ENCODE measurements at places on chromosomes 3 and 15.

- DNase-seq: no peak
These were observed 22.8 kb upstream of the TM2D3 start for GRCh38 chr15:101675015-101675414.

DNA sequence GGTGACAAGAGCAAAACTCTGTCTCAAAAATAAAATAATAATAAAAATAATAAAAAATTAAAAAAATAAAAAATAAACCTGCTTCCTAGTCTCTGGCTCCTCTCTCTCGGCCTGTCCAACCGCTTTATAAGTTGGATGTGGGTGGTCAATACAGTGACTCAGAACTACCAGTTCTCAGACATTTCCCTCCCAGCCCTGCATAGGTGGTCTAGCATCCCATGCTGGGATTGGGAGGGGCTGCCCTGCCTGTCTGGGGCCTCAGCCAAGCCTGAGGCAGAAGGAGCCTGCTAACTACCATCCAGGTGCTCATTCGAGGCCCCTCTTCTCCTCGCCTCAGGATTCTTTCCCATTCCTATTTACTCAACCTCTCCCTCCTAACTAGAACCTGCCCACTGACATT is 33.3 kb upstream of the BLM start:
- no peak for DNase-seq

GRCh38 chr3:33624756-33625155 is 93.3 kb downstream of the CLASP2 start:
- no peak for DNase-seq

DNA sequence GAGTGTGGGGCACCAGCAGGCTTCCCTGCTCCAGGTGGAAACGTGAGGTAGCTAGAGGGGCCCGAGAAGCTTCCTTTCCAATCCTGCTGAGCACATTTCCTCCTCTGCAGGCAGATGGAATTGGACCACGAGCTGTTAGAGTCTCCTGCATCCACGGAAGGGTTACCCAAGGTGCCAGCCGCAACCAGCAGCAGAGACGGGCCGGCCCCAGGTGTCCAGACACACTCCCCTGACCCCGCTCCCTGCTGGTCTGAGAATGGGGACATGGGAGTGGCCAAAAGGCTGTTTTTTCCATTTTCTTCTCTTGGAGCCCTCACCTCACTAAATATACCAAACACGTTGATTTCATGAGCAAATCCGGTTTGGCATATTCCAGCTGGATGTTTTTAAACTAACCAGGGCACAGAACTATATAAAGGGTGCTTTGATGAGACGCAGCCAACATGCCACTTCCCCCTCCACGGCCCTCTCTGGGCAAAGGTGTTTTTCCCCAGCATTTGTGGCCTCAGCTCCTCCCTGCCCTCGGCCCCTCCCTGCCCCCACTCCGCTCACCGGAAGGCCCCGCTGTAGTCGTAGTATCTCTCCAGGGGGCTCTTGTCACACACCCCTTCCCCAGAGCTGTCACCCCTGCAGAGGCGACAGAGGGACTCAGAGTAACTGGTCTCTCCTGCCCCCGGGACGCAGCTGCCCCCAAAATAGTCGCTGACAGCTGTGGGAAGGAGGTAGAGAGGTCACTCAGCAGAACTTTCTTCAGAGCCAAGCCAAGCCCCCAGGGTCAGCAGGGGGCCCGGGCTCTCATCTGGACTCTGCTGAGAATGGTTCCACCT is 7.0 kb downstream of the MELTF start:
- no peak for DNase-seq

GRCh38 chr3:52531860-52532516 is 1.7 kb downstream of the NT5DC2 start:
- DNase-seq: no peak

DNA sequence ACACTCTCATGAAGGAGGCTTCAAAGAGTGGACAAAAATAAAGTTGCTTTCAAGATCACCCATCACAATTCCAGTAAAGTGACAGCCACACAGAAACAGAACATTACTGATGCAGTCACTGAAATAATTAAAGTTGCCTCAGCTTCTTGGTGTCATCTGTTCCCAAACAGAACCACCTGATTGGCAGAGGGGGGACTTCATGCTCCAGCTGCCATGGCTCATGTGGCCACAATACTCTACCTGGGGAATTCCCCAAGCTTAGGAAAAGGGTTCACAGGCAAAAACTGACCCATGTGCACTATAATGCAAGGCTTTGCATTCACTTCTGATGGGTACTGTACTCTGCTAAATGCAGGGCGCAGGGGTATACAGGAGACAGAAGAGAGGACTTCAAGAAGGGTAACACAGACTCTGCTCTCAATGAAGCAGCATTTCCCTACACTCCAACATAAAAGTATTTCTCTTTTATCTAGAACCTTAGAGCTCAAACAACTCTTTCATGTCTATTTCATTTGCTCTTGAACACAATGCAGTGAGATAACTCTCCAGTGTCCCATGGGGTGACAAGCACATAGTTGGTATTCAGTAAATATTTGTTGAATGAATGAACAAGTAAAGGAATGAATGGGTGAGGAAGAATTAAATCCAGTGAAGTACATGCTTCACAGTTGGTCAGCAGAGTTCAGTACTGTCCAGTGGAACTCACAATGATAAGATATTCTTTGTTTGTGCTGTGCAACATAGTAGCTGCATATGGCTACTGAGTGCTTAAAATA is 8.6 kb upstream of the CTNNB1 start:
- DNase-seq: no peak

DNA sequence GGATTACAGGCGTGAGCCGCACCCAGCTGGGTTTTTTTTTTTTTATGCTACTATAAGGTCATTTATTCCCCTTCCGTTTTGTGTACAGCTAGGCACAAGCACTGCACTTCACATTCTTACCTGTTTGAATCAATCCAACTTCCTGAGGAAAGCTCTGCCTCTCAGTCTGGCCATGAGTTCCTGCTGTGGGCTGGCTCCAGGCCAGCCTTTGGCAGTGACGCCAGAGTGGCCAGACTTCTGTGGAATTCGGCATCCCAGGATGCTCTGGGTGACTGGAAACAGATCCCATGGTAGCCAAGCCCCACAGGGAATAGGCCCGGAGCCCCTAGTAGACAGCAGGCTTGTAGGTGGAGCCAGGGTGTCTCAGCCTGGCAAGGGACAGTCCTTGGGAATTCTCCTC is 21.5 kb upstream of the TIMP4 start:
- no peak for DNase-seq

DNA sequence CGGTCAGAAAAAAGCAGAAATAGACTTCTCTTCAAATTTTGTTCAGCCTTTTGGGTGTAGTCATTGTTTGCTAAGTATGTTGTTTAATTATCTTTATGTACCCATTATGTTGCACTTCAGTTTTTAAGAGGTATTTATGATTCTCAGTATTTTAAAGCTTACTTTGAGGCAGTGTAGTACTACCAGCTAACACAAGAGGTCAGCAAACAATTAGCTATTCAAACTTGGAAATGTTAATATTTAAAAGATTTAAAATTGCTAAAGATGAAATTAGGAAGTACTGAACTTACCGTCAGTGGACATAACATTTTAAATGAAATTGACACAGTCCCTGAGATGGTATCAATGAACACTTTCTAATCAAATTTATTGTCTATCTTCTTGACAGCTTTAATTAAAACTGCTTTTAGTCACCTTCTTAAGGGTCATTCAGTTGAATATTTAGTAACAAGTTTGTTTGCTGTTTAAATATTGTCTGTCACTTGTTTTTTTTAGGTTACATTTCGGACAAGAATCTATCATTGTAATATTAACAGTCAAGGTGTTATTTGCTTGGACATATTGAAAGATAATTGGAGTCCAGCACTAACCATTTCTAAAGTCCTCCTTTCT is 28.1 kb downstream of the NKIRAS1 start:
- no peak for DNase-seq

DNA sequence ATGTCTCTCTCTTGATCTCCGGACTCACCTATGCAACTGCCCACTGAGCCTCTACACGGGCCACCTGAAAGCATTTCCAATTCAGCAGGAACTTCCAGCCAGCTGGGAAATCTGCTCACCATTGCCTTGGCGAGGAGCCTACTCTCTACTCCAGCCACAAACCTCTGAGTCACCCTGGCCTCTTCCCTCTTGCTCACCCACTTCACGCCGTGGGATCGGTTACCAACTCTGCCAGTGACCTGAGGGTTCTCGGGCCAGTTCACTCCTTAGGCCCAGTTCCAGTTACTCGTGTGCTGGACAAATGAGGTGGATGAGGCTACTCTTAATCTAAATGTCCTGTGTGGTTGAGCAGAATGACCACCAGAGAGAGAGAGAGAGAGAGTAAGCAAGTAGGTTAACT is 70.1 kb downstream of the CEMIP start:
- no peak for DNase-seq

- DNase-seq: no peak
These were observed 104.9 kb upstream of the EOMES start for GRCh38 chr3:27827041-27827440.

DNA sequence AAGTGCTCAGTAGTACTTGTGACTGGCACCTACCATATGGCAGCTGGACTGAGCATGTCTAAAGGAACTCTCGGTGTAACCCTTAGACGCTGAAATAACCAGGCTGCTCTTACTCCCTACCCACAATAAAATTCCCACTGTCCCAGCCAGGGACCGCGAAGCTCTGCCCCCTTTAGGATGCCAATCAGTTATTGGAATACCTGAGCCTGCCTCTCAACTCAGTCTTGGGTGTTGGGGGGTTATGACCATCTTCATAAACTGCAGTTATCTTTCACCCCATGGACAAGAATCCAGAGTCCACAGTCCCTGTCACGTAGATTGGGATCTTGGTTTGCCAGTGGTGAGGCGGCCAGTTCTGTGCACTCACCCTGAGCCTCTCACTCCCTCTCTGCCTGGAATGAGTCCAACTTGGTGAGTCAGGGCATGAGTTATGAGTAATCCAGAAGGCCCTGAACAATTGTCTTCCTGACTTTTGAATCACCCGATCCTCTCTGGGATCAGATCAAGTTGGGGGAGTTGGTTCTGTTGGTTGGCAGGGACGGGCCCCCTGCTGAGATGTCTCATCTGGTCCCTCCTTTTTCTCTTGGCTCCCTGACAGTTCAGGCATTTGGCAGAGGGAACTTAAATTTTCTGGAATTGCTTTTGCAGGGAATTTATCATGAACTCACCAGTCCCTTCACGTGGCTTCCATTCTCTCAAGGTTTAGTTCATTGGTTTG is 120.1 kb upstream of the UBE2E1 start:
- no peak for DNase-seq

GRCh38 chr3:114551770-114552526 is 258.1 kb downstream of the TIGIT start:
- DNase-seq: no peak
